Activated CD4-positive, alpha-beta T cell treated with anti-CD3 and anti-CD28 coated beads, Interleukin-2, amount 10 ng/mL, durations not matched to agents 24 days and 14 days (primary cell): ENCODE measurements at places on chromosomes 2 and 18. TPM values are rescaled to one million over a fixed set of nuclear protein-coding genes. Genes with fewer than 3 reads are reported as not detected.

INPP5D gene
- 43.6 and 45.8 TPM in 2 replicates for total RNA-seq

CAVIN2 gene
- not detected in 2 replicates for total RNA-seq

DOK6 gene
- not detected in 2 replicates for total RNA-seq

MC2R gene
- not detected in 2 replicates for total RNA-seq

TLX2 gene
- 0.54 and 0.70 TPM in 2 replicates for total RNA-seq

ABCG8 gene
- total RNA-seq = not detected in 2 replicates

WIPF1 gene
- 280 and 287 TPM in 2 replicates for total RNA-seq

KIAA1328 gene
- 7.3 and 7.6 TPM in 2 replicates for total RNA-seq

C2orf92 gene
- total RNA-seq = 16.8 and 16.9 TPM in 2 replicates

ICOS gene
- total RNA-seq = 111 and 114 TPM in 2 replicates

TMEM127 gene
- 31.6 and 33.1 TPM in 2 replicates for total RNA-seq

COL6A3 gene
- total RNA-seq = 27.6 and 28.7 TPM in 2 replicates

MC5R gene
- not detected in 2 replicates for total RNA-seq

EIF2B4 gene
- total RNA-seq = 51.2 and 52.0 TPM in 2 replicates

CSRNP3 gene
- not detected in 2 replicates for total RNA-seq

CYP27C1 gene
- total RNA-seq = not detected in 2 replicates

LRP1B gene
- total RNA-seq = not detected in 2 replicates

C2orf78 gene
- total RNA-seq = 0.07 TPM in 1 of 2 replicates, not detected in the other

FKBP7 gene
- total RNA-seq = 4.8 and 4.9 TPM in 2 replicates

PLGLB2 gene
- 1.8 and 2.7 TPM in 2 replicates for total RNA-seq

KRTCAP3 gene
- total RNA-seq = 4.6 and 5.2 TPM in 2 replicates

IL1RN gene
- 3.0 and 3.3 TPM in 2 replicates for total RNA-seq

CRACDL gene
- 0.07 and 0.12 TPM in 2 replicates for total RNA-seq

TUBA4B gene
- total RNA-seq = not detected in 2 replicates

SFTPB gene
- total RNA-seq = not detected in 2 replicates

ELOA2 gene
- total RNA-seq = not detected in 2 replicates
